Progenitor cell of endocrine pancreas (in vitro differentiated cells): ENCODE measurements at places on chromosomes 11 and 22. TPM values are rescaled to one million over a fixed set of nuclear protein-coding genes. Genes with fewer than 3 reads are reported as not detected.

Gene SLC22A6
- not detected in 2 replicates for total RNA-seq

DNA sequence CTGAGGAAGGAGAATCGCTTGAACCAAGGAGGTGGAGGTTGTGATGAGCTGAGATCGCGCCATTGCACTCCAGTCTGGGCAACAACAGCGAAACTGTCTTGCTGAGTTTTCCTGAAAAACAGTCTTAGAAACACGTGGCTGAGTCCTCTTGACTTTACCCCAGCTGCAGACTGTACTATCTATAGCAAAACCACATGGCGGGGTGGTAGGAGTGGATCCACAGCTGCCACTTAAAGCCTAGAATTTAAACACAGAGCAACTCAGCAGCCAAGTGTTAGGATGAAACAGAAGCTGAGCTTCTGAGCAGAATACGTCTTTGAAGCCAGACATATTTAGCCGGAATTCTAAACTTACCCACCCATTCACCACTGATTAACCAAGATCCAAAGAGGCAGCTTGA is 14.1 kb downstream of the PATZ1 start:
- no peak overlapping the region for H3K4me3 ChIP-seq
- H3K27ac ChIP-seq: no peak overlapping the region
- peaks cover 16% of the 10 kb centered on the region for H3K4me1 ChIP-seq
- no peaks in the 10 kb centered on the region for H3K27me3 ChIP-seq
- H3K36me3 ChIP-seq: peaks cover 34% of the 10 kb centered on the region

- no peak for DNase-seq
- H3K4me1 ChIP-seq: peaks cover 25% of the 10 kb centered on the region
- peak overlapping the region; percentile 83 for H3K27ac ChIP-seq
- H3K4me3 ChIP-seq: no peak overlapping the region
Measured at GRCh38 chr11:30489511-30489910, 96.6 kb downstream of the MPPED2 start.

Gene PRR33
- total RNA-seq: not detected in 2 replicates

DNA sequence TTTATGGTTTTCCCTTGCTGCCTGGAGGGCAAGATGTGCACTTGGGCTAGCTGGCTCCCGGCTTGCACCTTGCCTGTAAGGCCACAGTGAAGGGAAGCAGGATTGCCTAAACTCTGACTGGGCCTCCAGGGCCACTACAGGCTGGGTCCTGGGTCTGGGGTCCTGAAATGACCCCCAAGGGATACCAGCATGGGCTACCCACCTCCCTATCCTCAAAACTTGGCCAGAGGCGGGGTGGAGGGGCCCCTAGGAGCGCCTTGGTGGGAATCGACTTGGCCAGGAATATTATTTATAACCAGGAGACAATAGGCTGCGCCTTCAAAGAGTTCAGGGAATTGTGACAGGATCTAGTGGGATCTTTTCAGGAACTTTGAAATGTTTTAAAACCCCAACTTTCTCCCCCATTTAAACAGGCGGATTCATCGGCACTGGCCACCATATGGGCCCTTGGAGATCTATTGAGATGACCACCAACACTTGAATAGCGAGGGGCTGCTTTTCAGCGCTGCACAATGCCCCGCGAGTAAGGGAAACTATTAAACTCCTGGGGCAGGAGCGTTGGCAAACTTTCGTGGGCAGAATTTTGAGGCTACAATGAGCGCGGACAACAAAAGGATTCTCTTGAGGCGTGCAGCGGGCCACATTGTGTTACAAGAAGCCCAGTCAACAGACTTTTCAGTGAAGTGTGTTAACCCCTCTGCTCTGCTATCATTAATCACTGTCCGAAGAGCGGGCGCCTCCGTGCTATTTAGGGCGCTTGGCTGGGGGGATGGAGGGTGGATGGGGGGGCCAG is 15.2 kb downstream of the PAX6 start:
- no peak for DNase-seq
- no peak overlapping the region for H3K27ac ChIP-seq
- H3K4me3 ChIP-seq: no peak overlapping the region

DNA sequence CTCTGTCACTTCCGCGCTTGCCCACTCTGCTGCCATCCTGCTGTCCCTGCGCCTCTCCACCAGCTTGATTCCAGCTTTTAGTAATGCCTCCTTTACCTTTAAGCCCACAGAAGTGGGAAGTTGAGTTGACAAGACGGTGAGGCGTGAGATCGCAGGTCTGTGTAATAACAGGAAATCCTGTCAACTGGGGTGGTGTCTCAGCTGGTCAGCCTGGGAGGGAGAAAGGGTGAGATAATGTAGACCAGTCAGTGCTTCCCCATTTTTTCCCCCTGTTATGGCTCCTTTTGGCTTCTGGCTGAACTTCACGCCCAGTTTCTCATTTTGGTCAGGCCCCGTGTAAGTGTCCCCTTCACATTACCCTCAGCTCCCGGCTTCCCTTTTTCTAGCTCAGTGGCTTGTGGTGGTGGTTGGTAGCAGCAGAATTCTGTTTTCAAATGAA is 98.9 kb downstream of the TRAF6 start:
- no peak overlapping the region for H3K27ac ChIP-seq
- H3K4me1 ChIP-seq: no peaks in the 10 kb centered on the region
- no peak overlapping the region for H3K4me3 ChIP-seq
- H3K27me3 ChIP-seq: peaks cover 5% of the 10 kb centered on the region
- no peak for DNase-seq

GRCh38 chr11:58926251-58926650 is 13.0 kb upstream of the GLYATL1 start:
- no peak overlapping the region for H3K4me3 ChIP-seq
- no peaks in the 10 kb centered on the region for H3K36me3 ChIP-seq
- no peak for DNase-seq
- H3K27me3 ChIP-seq: no peaks in the 10 kb centered on the region
- peaks cover 64% of the 10 kb centered on the region for H3K4me1 ChIP-seq
- peak overlapping the region; percentile 82 for H3K27ac ChIP-seq

DNA sequence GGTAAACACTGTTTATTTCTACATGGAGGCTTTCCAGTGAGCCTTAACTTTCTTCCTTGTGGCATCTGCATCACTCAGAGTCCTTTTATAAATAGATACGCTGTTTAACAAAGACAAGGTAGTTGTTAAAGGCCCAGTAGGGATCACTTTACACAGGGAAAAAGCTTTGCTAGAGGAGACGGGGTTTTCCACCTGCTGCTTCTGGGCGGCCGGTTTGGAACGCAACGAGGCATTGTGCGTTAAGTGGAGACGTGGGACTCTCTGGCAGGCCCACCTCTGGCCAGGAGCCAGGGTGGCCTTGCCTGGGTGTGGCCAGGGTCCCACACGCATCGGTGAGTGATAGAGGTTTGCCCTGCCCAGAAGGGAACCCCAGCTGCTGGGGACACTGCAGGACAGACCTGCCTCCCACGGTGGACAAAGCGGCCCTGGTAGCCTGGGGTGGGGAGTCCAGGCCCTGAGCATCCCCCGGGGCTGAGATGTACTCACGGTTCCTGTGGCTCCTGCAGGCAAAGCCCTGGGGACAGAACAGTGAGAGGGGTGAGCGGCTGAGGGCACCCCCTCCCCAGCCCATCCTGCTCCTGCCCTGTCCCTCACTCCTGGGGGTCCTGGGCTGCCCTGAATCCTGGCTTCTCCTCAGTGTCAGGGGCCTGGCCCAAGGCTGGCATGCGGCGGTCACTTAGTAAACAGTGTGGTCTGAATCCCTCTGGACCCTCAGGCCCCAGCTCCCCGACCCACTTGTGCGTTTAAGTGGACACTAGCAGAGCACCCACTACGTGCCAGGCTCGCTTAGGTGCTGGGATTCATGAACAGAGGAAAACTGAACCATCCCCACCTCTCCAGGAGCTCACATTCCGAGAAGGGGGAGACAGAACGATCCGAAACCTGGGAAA is 4.2 kb downstream of the IL17REL start:
- H3K36me3 ChIP-seq: no peaks in the 10 kb centered on the region
- H3K27me3 ChIP-seq: peaks cover 32% of the 10 kb centered on the region
- no peak for DNase-seq
- H3K4me1 ChIP-seq: peaks cover 2% of the 10 kb centered on the region
- no peak overlapping the region for H3K4me3 ChIP-seq

Gene NPAS4
- not detected in 2 replicates for total RNA-seq

Gene OR51B2
- total RNA-seq: not detected in 2 replicates

DNA sequence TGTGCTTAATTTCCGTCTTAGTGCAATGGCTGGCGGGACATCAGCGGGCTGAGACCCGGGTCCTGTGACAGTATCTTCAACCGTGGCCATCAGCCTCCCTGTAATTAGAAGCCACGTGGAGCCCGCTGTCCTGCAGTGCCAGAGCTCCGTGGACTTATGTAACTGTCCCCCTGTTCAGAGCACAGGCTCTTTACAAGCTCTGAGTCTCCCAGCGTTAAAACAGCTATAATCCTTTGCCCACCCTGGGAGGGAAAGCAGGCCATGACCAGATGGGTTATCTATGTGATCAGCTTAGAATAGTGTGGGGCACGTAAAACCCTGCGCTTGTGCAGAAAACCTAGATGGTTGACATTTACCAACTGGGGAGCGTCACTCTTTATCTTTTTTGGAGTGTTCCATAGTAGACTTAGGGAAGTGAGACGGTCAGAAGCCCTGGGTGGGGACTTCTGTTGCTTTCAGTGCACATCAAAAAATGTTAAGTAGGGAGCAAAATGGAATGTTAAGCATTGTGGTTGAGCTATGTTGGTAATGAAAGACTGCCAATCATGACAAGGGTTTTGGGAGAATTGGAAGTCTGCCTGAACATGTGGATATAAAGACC is 103.5 kb upstream of the CADM1 start:
- no peaks in the 10 kb centered on the region for H3K36me3 ChIP-seq
- DNase-seq: no peak
- H3K4me1 ChIP-seq: peaks cover 15% of the 10 kb centered on the region
- peak overlapping the region; percentile 48 for H3K27ac ChIP-seq
- H3K27me3 ChIP-seq: peaks cover 21% of the 10 kb centered on the region
- no peak overlapping the region for H3K4me3 ChIP-seq
